Activated T-cell treated with anti-CD3 and anti-CD28 coated beads for 24 hours (primary cell): ENCODE measurements at places on chromosomes 2 and 18.

GRCh38 chr2:150938527-150938926 is 323.1 kb downstream of the RBM43 start:
- no peak for DNase-seq

GRCh38 chr2:164835302-164835701 is 6.3 kb downstream of the COBLL1 start:
- no peak for DNase-seq

- DNase-seq: no peak
Observed at GRCh38 chr2:86290596-86291327, 46.7 kb downstream of the REEP1 start.

- no peak for DNase-seq
Observed at GRCh38 chr2:12045864-12046291, 299.4 kb downstream of the LPIN1 start.

DNA sequence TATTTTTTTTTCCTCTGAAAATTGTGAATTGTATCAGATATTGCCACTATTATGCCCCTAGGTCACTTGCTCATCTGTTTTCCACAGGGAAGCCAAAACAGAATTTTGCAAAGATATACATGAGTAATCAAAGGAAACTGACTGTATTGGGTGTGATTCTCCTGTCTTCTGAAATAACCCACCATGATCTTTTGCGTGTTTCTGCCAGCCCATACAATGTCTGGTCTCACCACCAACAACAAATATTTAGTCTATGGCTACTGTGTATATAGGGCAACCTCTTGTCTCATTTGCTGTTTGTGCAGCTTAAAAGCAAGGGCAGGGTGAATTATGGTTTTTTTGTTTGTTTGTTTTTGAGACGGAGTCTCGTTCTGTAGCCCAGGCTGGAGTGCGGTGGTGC is 26.5 kb downstream of the EPAS1 start:
- no peak for DNase-seq

DNA sequence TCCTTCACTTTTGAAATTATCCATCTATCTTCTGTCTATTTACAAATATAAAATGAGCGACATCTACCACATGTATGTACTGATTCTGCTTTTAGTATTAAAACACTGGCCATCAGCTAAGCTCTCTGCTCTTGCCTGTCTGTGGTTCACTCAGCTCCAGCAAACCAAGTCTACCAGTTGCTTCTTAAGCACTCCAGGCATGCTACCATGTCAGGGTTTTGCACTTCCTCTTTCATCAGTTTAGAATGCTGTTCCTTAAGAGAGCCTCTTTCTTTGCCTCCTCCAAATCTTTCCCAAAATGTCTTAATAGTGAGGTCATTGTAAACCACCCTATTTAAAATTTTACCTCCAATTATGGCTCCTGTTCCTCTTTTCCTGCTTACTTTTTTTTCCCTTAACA is 59.5 kb downstream of the SCN3A start:
- no peak for DNase-seq

DNA sequence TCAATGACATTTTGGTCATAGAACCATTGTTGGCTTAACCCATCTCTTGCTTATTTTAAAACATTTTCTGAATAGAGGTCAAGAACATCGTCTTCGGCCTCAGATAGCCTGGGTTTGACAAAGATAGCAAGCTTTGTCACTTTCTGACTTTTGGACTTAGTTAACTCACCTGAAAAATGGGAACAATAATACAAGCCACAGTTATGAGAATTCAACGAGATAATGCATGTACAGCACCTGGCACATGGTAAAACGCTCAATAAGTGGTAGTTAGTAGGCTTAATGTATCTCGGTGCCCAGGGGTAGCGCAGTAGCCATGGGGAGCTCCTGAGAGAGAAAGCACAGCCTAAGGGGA is 446 bp upstream of the COPS7B start:
- no peak for DNase-seq

- no peak for DNase-seq
Observed at GRCh38 chr18:56890632-56891031, 239.5 kb downstream of the WDR7 start.

GRCh38 chr2:39499336-39499735 is 62.3 kb upstream of the MAP4K3 start:
- no peak for DNase-seq

DNA sequence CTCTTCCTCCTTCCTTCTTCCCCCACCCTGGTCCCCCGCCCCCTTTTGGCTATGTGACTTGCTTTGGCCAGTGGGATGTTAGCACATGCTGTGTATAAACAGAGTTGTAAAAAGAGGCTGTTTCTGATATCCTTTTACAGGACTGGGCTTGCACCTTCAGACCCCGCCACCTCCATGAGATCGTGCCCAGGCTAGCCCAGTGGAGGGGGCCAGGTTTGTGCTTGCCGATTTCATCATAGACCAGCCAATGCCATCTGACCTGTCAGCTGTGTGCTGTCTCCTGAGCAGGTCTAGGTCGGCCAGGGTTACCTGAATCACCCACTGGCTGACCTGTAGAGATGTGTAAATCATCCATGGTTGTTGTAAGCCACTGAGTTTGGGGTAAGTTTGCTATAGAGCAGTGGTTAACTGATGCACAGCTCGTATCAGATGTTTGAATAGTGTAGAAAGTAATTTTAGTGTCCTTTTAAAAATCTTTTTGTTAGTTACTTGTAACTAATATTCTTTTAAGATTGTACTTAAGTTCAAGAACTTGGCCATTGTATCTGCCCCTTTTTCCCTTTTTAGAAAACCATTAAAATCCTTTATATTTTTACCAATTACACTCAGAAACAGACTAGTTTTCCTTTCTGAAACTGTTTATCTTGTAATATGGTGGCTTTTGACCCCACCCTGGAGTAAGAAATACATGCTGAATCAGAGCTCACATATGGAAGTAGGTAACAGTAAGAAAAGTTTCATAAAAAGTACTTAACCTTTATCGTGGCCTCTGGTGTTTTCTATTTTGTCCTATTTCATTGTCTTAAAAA is 122.0 kb upstream of the MGAT5 start:
- DNase-seq: no peak

GRCh38 chr2:192004188-192004963 is 157.5 kb upstream of the CAVIN2 start:
- DNase-seq: no peak

DNA sequence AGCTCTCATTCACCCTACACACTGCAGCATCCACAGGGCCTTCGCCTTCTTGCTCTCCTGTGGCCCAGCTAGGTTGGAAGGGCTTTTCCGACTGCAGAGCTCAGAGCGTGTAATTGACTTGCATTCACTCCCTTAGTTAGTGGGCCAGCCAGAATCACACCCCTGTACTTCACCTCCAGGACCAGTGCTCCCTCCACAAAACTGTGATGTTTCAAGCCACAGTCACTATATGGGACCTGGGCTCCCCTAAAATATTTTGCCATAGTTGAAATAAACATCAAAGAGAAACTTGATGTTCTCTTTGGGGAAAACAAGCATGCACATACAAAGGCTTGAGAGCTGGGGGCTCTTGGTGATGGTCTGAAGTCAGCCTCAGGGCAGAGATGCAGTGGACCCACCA is 69.7 kb upstream of the POU3F3 start:
- DNase-seq: no peak

DNA sequence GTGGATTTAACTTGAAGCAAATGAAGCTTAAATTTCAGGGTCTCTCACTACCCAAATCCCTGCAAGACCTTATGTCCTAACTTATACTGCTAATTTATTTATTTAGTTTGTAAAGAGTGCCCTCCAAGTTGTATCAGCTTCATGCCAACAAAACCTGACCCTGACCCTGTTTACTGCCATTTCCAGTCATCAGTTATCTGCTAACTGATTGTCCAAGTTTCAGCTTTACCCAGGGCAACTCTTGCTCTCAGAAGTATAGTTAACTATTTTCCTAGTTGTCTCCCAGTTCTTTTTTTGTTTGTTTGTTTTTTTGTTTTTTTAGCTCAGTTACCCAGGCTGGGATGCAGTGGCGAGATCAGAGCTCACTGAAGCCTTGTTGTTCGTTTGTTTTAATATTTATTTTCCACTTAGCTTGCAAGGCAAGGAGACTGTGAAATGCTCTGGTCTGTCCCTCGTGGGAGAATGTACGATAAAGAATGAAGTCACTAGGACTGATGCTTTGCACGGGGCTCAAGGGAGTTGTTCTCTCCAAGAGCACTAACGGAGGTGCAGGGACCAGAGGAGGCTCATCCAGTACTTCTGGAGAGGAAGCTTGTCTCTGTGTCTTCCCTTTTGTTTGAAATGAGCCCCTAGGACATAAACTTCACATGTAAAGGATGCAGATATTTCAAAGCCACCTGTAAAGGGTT is 35.3 kb downstream of the MYOM1 start:
- no peak for DNase-seq

- no peak for DNase-seq
Observed at GRCh38 chr18:24055009-24055804, 40.7 kb downstream of the TTC39C start.
